ENCODE measurements at places on chromosomes 11 and 22.

GRCh38 chr11:10386861-10387205, 68.2 kb upstream of the AMPD3 start:
- DNase-seq, result no peak

DNA sequence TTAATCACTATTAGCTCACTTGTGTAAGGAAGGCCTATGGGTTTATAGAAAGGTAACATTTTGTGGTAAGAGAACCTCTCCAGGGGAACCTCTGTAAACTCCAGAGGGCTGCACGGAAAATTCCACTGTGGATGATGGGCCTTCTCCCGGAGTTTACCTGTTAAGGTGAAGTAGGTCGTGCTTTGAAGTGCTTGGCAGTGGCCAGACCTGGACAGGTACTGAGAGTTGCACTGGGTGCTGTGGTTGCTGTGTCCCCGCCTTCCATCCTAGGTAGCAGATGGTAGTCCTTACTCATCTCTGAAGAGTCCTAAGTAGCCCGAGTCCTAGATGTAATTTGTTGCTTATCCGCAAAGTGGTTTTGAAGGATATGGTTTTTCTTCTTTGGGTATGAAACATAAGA, 133.4 kb downstream of the TEAD1 start:
- DNase-seq, result no peak

GRCh38 chr11:61899146-61899841, 7.9 kb upstream of the FADS3 start:
- DNase-seq, result peak; percentile 88

DNA sequence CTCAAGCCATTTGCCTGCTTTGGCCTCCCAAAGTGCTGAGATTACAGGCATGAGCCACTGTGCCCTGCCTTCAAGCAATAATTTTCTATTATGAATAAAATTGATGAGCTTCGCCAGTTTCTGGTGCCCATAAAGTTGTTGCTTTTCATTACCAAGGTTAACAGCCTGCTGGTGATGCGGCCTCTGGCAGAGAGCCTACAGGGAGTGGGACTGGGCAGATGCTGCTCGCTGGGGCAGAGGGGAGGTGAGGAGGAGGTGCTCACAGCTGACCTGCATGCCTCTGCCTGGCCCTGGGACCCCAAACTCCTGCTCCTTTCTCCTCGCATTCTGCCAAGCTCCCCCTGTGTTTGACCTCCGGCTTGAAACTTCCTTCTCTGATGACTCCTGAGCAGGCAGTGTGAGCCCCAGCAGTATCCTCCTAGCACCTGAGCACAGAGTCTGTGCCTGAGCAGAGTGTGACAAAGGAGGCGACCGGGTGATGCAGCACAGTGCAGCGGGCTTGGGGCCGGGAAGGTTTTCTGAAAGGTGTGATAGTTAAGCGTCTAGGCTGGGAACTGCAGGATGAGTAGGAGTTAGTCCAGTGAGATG, 56.1 kb upstream of the B3GAT1 start:
- no peak for DNase-seq

- no peak for DNase-seq
Observed at GRCh38 chr11:30381879-30382278, 59.0 kb downstream of the ARL14EP start.

DNA sequence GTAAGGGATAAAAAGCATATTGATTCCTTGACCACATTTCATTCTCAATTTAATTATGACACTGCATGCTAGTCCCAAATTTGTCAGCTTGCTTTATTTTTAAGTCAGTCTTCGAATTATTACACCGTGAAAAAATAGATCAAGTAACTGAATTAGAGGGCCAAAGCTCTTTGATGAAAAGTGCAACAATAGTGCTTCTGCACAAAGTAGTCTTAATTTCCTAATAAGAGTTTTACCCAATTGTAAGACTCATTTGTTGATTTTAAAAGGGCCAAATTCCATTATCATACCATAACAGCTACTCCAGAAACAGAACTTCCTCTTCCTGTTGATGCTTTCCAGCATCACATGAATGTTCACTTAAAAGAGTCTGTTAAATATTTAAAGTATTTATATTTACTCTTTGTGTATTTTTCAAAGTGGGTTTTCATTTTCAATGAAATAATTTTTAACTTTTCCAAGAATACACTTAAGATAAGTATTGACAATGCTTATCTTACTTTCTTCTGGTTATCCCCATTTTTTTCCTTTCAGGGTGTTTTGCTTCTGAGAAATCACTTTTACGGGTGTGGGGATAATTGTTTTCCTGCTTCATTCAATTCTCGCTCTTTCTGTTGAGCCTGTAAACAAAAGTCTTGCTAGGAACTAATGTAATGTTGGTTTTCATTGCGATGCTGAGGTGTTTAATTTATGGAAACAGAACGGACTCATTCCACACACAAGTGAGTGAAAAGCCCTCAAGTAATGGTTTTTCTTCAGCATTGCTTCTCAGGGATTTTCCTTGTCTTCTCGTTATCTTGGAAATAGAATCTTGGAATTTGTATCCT, 2.1 kb downstream of the ARHGEF12 start:
- no peak for DNase-seq

- DNase-seq, result no peak
Observed at GRCh38 chr22:48574776-48575617, 1252.7 kb downstream of the BRD1 start.

DNA sequence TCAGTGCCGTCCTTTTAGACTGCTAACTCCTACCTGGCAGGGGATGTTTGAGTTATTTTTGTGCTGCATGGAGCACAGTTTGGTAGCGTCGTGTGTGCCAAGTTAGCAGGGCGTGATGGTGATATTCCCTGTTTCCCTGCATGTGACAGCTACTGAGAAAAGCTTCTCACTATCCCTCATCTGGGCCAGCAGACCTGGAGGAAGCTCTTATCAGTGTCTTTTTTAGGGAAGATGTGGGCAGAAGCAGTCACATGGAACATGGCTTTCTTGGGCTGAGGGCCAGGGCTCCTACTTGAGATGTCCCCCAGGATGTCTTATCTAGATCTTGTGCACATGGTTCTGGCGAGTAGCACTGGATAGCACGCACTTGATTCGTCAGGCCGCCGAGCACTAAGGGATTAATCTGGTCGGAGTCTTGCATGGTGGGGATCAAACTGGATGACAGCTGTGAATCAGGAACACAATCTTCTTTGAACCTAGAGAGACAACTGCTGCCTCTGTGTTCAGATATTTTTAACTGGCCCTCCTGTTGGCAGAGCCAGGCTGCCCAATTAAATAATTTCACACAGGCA, 33.8 kb downstream of the TECTA start:
- DNase-seq, result no peak

DNA sequence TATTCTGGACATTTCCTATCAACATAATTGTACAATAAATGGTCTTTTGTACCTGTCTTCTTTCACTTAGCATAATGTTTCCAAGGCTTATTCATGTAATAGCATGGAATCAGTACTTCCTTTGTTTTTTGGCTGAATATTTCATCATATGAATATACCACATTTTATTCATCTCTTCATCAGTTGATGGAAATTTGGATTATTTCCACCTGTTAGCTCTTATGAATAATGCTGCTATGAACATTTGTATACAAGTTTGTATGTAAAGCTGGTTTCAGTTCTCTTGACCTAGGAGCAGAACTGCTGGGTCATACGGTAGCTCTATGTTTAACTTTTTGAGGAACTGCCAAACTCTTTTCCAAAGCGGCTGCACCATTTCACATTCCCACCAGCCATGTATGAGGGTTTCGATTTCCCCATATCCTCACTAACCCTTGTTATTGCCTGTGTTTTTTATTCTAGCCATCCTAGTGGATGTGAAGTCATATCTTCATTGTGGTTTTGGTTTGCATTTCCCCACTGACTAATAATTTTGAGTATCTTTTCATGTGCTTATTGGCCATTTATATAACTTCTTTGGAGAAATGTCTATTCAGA, 20.9 kb downstream of the EXT2 start:
- DNase-seq, result no peak

DNA sequence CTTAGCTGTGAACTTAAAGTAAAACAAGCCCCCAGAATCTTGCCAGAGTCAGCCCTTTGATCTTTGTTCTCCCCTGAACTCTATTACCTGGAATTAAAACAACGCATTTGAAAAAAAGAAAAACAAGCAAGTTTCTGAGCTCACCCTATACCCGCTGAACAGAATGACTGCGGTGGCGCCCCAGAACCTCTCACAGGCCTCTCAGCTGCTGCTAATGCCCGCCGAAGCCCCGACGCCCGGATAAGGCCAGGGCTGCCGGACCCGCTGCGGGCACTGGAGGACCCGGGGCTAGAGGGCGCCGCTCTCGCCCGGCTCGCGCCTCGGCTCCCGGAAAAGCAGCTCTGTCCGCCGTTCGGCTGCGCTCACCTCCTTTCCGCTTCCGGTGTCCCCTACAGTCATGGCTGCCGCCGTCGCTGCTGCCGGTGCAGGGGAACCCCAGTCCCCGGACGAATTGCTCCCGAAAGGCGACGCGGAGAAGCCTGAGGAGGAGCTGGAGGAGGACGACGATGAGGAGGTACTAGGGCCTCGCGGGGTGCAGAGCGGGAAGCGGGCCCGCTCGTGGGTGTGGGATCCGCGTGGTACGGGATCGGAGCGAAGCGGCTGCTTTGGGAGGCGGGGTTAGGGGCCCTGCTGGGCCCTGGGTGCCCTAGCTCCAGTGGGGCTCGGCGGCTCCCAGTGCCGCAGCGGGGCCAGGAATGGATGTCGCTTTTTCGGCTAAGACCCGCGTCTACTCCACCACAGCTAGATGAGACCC, at the start of gene TOMM22:
TSS of gene TOMM22 (plus strand) at position 376 of the 754 bp plus-strand sequence. CDS start at position 398, 22 bp downstream.
- peak; percentile 87 for DNase-seq

DNA sequence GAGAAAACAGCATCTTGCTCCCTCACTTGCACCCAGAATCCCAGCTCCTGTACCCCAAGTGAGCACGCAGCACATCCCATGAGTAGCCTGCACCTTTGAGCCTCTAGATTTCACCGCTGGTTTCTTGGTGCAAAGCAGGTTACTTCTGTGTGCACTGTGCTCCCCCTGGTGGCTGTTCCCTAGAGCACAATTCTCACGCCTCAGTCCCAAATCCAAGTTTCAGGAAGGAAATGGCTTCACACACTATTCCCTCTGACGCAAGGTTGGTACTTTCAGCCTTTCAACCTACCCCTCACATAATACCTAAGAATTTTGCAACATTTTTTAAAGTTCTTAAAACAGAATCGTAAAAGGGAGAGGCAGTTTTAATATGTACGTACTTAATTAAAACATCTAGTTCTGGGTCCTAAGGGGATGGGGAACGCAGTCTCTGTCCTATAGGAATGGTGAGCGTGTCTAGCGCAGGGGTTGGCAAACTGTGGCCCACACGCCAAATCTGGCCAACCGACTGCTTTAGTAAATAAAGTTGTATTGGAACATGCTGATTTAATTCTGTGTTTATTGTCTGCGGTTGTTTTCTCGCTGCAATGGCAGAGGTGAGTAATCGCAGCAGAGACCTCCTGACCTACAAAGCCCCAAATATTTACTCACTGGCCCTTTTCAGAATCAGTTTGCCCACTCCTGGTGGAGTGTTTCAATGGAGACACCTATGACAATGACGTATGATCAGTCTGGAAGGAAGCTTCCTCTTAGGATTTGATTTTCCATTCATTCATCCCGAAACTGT, 27.5 kb downstream of the DHCR7 start:
- DNase-seq, result peak; percentile 74

- no peak for DNase-seq
Observed at GRCh38 chr11:128519338-128519737, 68.0 kb downstream of the ETS1 start.

DNA sequence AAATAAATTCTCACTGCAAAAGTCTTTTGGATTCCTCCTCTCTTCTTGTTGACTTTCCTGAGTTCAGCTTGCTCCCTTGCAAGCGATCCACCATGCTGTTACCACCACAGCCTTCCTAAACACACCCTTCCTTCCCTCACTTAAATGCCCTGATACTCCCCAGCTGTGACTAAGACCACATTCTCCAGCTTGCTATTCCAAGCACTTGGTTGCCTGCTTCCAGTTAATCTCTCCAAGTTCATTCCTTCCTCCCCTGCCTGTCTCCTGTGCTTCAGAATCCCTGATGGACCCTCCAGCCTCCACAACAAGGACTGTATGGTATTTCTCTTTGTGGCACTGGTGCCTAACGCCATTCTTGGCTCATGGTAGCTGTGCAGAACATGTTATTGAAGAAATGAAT, 603.9 kb upstream of the CADM1 start:
- DNase-seq, result no peak

DNA sequence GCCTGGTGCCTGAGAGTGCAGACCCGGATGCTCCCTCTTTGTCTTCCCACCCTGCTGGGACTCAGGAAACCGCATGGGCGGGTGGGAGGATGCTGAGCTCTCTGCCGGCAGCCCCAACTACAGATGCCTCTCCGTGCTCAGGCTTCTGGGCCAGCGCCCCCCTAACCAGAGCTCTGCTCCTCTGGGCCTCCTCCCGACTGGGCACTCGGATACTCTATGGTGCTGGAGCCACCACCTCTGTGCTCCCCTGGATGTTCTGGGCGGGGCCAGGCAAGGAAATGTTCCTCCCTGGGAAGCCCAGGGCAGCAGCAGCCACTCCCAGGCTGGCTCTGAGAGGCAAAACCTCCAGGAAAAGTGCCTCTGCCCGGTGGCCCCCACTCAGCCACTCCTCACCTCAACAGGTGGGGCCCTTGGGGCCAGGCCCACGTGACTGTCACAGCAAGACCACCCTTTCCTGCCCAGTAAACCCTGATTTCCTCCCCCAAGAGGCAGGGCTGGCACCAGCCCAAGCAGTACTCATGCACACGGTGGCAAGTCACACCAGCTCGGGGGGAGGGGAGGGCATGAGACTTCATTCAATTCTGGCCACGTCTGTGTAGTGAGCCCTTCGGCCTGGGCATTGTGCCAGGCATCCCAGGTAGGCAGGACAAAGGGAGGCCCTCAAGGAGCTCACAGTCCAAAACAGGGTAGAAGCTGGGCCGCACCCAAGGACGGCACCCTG, 54.7 kb upstream of the TCF20 start:
- peak; percentile 56 for DNase-seq

DNA sequence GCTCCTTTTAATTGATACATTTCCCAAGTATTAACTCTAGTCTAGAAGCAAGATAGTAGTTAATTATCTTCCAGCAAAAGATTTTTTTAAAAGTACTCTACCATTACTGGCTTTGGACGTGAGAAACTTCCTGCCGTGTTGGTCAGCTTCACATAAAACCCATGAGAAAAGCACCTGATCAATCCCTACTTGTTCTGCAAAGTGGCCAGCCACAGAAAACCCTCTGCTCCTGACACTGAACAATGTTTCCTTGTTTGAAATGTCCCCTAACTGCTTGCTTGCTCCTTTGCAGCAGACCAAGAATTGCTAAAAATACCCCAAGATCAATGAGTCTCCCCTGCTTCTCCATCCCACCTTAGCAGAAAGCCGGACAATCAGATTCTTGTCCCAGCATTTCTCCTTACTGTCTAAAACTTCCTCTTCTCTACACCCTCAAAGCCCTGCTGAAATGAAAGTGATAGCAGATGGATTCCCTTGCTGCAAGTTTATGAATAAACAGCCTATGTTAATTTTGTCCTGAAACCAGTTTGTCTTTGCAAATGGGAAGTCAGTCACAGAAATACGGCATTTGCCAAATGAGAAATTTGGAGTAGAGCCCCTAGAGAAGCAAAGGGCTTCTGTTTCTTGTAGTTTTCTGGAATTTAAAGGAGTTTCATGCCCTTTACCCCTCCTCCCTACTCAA, 207.1 kb upstream of the ARHGAP20 start:
- DNase-seq, result no peak

- no peak for DNase-seq
Observed at GRCh38 chr22:35051791-35052190, 14.2 kb upstream of the ISX start.

GRCh38 chr11:1326435-1327063, 17.1 kb upstream of the TOLLIP start:
- DNase-seq, result no peak

GRCh38 chr11:80980227-80980626, 1539.4 kb upstream of the TENM4 start:
- no peak for DNase-seq

- no peak for DNase-seq
Observed at GRCh38 chr11:76495019-76495418, 50.2 kb downstream of the EMSY start.
